Stimulated activated CD4-positive, alpha-beta T cell treated with anti-CD3 and anti-CD28 coated beads, Interleukin-1b, Interleukin-23, amount 100 ng/mL, for 24 hours (primary cell): ENCODE measurements at places on chromosomes 3 and 15.

DNA sequence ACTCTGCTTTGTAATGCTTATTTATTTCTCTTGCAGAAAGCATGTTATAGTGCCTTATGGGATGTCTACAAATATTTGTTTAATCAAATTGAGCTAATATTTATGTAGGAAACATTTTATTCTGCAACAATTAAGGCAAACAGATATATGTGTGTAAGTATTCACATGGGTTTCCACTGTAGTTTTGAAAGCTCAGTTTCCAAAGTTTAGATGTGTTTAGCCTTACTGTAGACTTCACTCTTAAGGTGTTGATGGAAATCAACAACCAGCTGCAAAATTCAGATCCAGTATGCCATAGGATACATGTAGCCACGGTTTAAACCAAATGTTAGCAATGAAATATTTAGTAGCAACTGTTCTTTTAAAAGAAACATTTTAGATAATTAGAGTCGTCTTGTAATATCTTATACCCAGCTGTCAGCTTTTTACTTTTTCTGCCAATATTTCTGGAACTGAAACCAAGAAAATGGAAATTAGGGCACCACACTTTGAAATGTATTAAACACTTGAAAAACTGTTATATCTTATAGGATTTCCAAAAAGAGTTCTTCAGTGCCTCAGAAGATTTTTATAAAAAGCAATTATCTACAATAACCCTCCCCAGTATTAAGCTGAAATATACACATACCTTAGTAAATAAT, 18.5 kb downstream of the PIK3CA start:
- DNase-seq, result no peak

DNA sequence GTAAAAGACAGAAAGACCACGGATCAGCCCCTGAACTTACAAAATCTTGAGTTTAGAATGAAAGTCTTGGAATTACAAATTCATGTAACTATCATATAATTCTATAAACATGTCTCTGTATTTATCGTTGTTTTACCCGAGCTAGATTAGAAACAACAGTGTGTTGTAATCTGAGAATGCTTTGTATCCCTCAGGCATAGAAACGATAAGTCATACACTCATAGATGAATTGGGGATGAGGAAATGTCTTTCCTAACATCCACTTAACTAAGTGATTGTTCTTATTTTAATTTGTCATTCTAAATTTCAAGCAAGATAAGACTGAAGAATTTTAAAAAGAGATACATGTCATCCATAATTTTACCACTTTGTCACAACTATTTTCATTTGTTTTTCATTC, 165.3 kb downstream of the RYR3 start:
- DNase-seq, result no peak

DNA sequence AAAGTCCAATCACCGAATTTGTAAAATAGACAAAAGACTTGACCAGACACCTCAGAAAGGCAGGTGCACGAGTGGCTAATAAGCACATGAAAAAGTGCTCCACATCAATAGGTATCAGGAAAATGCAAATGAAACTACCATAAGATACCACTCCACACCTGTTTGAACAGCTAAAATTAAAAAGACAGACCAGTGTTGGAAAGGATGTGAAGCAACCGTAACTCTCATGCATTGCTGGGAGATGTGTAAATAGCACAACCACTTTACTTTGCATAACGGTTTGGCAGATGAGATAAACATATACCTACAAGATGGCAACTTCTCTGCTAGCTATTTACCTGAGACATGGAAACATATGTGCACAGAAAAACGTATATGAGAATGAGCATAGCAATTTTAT, 56.9 kb downstream of the CADPS start:
- no peak for DNase-seq

DNA sequence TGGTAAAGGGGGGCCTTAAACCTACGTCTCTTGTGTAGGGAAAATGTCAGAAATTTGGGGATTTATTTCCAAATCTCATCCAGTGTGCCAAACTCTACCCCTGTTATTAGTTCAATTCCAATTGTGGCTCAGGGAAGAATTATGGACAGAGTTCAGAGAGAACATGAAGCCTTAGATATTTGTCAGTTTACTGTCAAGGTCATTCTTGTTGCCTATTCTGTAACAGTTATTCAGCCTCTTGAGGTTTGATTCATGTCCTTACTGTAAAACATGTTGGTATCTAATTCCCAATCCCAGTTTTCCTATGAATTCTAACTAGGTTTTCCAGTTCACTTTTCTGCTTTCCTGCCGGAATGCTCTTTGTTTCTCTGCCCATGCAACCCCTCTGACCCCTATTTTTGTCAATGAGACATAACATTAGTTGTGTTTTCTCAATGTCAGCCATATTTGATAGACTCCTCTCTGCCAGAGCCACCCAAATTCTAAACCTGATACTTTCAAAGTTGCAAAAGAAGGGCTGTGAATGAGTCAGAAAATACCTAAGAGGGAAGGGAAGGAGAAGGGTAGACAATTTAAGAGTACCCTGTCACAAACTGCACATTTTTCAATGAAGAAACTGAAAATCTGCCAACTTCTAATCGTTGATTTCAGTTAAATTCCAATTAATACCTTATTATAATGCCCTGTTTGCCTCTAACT, 52.4 kb downstream of the ATOSA start:
- DNase-seq, result no peak

DNA sequence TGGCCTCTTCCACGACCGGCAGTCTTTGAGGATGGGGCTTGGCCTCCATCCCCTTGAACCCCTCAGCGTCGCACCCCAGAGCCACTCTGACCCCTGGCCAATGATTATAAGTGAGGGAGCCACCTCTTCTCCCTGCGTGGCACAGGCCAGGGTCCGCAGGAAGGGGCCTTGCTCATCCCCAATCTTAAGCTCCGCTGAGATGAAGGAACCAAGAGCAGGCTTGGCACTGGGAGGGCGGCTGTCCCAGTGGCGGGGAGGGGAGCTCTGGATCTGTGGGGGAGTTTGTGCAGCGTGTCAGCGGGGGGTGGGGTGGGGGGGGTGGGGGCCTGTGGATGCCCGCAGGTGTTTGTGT, 13.8 kb upstream of the ADPGK start:
- no peak for DNase-seq

- DNase-seq, result no peak
Measured at GRCh38 chr3:33171580-33171979, 47.0 kb downstream of the SUSD5 start.

DNA sequence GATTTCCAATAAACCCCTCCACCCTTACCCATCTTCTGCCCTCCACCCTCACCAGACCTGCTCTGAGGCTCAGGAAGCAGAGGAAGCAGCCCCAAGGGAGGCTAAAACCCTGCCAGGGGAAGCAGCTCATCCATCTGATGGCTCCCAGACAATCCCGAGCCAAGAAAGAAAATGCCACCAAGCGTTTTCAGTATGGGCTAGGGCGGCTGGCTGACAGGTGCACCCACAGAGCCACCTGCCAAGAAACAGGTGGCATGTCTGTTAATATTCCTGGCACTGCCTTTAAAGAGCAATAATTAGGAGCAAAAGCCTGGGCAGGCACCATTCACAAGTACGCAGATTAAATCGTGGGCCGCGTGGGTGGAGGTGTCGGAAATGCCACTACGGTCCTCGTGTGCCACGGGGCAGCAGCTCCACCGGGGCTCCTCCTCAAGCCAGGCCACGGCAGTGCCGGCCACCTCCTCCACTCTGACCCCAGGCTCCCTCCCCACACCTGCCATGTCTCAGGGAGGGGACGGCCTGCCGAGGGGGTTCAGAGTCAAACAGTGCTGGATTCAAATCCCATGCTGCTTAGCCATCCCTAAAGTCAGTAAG, 23.9 kb upstream of the GRIP2 start:
- DNase-seq, result no peak

GRCh38 chr3:119295816-119296726, 1.9 kb downstream of the ARHGAP31 start:
- no peak for DNase-seq

DNA sequence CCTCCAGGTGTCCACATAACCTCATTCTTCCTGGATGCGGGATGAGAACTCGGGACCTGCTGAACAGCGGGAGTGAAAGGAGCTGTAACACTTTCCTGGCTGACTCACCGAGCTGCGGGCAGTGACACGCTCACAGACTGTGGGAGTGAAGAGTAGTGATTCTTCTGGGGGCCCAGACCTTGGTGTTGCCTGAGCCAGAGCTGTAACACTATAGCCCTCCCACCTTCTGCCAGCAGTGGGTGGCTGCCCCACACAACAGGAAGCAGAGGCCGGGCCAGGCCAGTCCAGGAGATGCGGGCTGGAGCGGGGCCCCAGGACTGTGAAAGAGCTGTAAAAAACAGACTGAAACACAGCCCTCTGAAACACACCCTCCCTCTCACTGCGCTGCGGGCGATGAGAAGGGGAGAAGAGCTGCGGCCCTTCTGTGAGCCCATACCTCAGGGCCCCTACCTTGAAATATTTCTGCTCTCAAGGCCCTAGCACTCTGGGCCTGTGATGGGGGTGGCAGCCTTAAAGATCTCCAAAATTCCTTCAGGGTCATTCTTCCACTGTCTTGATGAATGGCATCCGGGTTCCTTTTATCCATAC, 464.0 kb upstream of the CCDC54 start:
- no peak for DNase-seq

- no peak for DNase-seq
Measured at GRCh38 chr3:142808103-142808917, 80.6 kb downstream of the PCOLCE2 start.

DNA sequence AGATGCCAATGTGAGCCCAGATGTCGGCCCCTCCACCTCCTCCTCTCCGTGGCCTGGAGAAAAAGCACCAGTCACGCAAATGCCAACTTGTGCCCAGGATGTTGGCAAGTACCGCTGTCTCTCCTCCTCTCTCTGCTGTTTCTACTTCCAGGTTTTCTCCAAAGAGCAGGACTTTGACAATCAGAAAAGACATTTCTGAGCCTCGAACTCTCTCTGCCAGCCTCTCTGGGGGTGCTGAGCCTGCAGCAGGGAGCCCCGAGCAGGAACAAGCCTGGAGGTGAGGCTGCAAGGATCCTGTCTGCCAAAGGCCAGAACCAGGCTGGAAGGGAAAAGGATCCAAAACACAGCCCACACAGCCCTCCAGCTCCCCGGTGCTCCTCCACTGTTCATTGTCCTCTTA, 89.7 kb downstream of the SEC22A start:
- DNase-seq, result no peak

- no peak for DNase-seq
Measured at GRCh38 chr3:145224886-145225285, 936.1 kb downstream of the PLOD2 start.

- no peak for DNase-seq
Measured at GRCh38 chr15:86653344-86654197, 573.9 kb downstream of the AGBL1 start.

- DNase-seq, result no peak
Measured at GRCh38 chr15:94002041-94002440, 229.3 kb upstream of the MCTP2 start.

- DNase-seq, result no peak
Measured at GRCh38 chr3:22907161-22907780, 295.9 kb upstream of the UBE2E2 start.

DNA sequence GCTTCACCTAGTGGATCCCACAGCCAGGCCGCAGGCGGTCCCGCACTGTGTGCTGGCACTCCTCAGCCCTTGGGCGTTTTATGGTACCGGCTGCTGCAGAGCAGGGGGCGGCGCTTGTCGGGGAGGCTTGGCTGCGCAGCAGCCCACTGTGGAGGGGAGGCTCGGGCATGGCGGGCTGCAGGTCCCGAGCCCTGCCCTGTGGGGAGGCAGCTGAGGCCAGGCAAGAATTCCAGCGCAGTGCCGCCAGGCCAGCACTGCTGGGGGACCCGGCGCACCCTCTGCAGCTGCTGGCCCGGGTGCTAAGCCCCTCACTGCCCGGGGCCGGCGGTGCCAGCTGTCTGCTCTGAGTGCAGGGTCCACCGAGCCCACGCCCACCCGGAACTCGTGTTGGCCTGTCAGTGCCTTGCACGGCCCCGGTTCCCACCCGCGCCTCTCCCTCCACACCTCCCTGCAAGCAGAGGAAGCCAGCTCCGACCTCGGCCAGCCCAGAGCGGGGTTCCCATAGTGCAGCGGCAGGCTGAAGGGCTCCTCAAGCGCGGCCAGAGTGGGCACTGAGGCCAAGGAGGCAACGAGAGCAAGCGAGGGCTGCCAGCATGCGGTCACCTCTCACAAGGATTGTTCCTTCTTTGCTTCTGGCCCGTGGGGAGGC, 435.0 kb upstream of the ATP10A start:
- no peak for DNase-seq

GRCh38 chr3:148646126-148646665, 51.5 kb upstream of the AGTR1 start:
- DNase-seq, result no peak

- no peak for DNase-seq
Measured at GRCh38 chr15:42042602-42043400, 22.0 kb upstream of the PLA2G4E start.

- DNase-seq, result no peak
Measured at GRCh38 chr3:5554245-5554747, 366.8 kb downstream of the EDEM1 start.

GRCh38 chr15:35712956-35713355, 167.0 kb upstream of the DPH6 start:
- DNase-seq, result no peak

DNA sequence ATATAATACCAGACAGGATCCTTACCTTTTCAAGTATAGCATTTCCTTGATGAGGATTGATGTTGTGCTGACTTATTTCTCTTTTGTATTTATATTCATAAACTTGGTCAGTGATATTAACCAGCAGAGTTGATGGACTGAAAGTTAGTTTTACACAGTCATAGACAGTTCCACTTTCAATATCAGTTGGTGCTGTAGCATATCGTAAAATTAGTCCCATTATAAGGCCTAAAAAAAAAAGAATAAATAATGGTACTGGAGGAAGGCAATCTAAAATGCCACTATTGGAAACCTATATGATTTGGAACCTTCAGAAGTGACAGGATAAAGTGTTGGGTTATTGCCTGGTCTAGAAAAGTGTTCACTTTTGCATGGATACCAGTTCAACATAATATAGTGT, 16.3 kb downstream of the SLC9A9 start:
- no peak for DNase-seq

DNA sequence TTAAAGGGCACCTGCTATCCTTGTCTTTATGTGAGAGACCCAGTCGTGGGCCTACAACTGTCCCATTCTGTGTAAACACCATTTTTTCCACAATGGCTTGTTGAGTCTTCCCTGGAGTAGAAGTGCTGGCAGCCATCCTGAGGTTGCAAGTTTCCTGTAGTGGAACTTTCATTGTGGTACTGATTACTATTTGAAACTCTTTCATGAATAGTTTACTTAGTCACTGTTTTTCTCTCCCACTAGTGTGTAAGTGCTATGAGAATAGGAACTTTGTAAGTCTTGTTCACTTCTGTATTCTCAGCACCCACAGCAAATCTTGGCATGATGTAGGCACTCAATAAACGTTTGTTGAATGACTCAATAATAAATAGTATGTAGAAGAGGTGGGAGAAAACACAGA, 48.6 kb downstream of the RARB start:
- DNase-seq, result no peak

GRCh38 chr15:68091743-68092142, 37.6 kb downstream of the PIAS1 start:
- no peak for DNase-seq

DNA sequence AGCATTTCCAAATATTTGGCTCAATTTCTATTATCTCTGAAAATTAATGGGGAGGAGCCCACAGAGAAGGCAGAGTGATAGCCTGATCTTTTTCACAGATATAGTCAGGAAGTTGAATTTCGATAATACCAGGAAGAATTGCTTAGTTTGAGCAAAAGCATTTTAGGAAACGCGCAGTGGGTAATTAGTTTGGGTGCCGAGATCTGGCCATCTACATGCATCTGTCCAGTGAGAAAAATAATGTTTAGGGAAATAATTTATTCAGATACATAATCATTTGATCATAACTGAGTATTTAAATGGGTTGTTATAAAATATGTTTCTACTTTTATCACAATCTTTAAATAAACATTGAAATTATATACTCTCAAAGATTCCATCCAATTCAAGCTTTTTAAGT, 653.9 kb downstream of the RBMS3 start:
- DNase-seq, result no peak
